ENCODE measurements at places on chromosomes 4 and X. TPM values are rescaled to one million over a fixed set of nuclear protein-coding genes. Genes with fewer than 3 reads are reported as not detected.

The FAM200B gene
- 91.7 TPM for total RNA-seq

The DMRTC1 gene
- total RNA-seq = not detected

The NDST3 gene
- total RNA-seq = 39.1 TPM

The SHROOM2 gene
- 19.2 TPM for total RNA-seq

The ARR3 gene
- total RNA-seq = not detected

The IL21 gene
- total RNA-seq = not detected

The HOPX gene
- total RNA-seq = 78.7 TPM

The TCP11X2 gene
- total RNA-seq = not detected
